ENCODE measurements at places on chromosomes 5 and 9.

GRCh38 chr5:16695779-16696178 is 79.0 kb upstream of the RETREG1 start:
- DNase-seq: no peak

DNA sequence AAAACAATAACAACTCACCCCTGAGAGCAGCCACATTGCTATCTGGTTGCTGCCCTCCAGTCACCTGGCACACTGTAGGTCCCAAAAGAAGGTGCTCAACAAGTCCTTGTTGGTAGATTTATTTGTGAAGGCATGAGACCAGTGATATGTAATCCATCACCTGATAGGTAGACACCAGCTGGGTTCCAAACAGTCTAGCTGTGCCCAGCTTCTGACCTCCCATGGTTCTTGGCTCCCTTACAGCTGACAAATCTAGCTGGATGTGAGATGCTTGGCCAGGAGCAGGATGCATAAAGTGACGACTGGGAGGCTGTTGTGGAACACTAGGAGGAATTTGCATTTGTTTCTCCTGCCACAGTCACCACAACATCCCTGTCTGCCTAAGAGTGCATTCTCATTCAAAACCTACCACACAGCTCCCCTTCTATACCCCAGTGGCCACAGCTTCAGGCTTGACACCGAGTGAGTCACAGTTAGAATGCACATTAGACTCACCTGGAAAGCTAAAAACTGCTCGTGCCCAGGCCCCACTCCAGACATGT is 7.8 kb upstream of the VLDLR start:
- DNase-seq: no peak

GRCh38 chr5:150176745-150177477 is 10.3 kb downstream of the CDX1 start:
- no peak for DNase-seq

DNA sequence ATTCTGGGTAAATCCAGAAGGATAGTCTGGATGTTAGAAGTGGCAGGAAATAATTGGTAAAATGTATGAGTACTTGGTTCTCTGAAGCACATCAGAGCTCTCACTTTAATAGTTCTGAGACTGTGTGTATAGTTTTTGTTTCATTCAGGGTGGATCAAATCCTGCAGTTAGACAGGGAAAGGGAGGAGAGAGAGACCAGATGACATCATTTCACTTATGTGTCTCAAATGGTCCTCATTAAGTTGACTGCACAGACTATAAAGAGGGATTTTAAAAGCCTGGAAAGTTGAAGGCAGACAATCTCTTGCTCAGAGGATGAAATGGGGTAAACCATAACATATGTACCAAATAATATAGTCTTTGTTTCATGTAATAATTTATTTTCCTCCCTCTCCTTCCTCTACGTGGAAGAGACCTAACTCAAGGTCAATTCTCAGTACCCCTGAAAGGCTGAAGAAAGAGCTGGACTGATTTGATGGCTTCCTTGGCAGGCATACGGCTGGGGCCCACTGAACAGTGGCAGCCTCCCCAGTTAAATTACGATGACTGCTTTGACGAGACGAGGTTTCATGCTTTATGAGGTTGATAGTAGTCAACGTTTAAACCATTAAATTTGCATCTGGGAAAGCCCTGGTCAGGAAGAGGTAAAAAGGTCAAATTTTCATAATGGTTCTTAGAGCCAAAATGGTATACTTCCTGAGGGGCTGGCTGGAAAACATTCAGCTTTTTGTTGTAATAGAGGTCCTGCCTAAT is 395.1 kb upstream of the RPS23 start:
- no peak for DNase-seq

GRCh38 chr5:61449804-61450492 is 117.9 kb downstream of the ZSWIM6 start:
- DNase-seq: no peak

DNA sequence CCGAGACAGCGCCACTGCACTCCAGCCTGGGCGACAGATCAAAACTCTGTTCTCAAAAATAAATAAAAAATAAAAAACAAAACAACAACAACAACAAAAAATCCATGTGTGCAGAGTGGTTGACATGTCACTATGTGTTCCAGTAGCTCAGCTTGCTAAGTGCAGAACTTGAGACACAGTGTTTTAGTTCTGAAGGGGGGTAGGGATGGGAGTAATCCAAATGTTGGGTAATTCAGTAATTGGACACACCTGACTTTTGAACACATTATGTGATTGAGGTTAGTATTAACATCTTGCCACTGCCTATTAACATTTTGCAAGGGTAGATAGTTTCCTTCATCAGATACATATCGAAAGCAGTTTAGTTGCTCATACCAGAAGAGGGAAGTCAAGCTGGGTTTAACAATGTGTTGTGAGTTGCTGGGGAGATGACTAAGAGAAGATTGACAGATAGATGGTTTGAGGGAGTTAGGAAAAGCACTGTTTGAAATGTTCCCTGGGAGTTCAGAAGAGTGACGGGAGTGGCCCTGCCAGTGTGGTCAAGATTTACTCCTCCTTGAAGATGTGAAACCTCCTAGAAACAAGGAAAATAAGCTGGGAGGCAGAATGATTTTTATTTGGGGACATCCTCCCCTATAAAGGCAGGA is 928 bp downstream of the HACD4 start:
- DNase-seq: no peak

All from C1 segment of cervical spinal cord (tissue), 14 donors.